ENCODE measurements at places on chromosomes 6 and 20.

DNA sequence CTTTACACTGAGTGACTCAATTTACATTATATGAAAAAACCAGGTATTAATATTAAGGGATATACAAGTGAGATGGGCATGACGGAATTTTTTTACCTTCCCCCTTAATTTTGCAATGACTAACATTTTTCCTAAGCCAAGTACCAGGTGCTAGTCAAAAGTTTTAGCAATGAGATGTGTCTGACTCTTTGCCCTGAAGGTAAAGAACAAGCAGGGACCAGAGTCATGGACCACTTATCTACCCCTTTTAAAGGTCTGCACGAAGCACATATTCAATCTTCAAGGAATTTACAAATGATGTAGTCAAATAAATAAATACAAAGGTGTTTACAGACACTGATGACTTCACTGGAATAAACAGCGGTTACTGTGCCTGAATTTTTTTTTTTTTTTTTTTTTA is 1.4 kb downstream of the GLO1 start:
- DNase-seq = no peak

- DNase-seq = no peak
Measured at GRCh38 chr6:143183666-143184065, 123.0 kb downstream of the AIG1 start.

- no peak for DNase-seq
Measured at GRCh38 chr20:57999465-58000111, 228.9 kb downstream of the ANKRD60 start.

DNA sequence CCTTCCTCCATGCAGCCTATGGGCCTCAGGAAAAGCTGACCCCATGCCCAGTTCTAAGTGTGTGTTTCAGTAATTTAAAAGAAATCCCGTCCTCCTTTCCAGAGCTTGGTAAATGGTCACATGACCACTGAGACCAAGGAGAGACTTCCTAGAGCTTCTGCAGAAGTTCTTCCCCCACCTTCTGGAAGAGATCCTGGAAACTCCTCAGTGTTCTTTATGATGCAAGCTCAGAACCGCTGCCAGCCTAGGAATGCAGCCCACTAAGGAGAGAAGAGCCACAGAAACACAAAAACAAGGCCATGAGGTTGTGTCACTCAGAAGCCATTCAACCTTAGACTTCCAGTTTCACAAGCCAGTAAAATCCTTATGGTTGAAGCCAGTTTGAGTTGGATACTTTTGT is 348.4 kb downstream of the TPBG start:
- no peak for DNase-seq

GRCh38 chr20:3068075-3068474 is 3.3 kb upstream of the OXT start:
- DNase-seq = no peak

- DNase-seq = no peak
Measured at GRCh38 chr20:61731363-61732181, 334.1 kb downstream of the TAF4 start.
